A549 treated with RU486 at 1 μM for 4 hours (cell line): ENCODE measurements at places on chromosomes 12 and 14. TPM values are rescaled to one million over a fixed set of nuclear protein-coding genes. Genes with fewer than 3 reads are reported as not detected.

The MYBPC1 gene
- not detected in 5 replicates for total RNA-seq

The LETMD1 gene
- total RNA-seq, result 19.8 to 27.4 TPM (median 25.4 TPM) in 5 replicates

The SLC25A47 gene
- not detected in 5 replicates for total RNA-seq

The CLMN gene
- total RNA-seq, result 4.4 to 5.9 TPM (median 4.8 TPM) in 5 replicates

The REP15 gene
- 0.12 to 0.65 TPM (median 0.40 TPM) in 4 of 5 replicates, not detected in the other for total RNA-seq

The CD4 gene
- total RNA-seq, result not detected in 5 replicates

The P2RX2 gene
- total RNA-seq, result not detected in 5 replicates

The CNPY2 gene
- 117 to 168 TPM (median 137 TPM) in 5 replicates for total RNA-seq

The FAIM2 gene
- not detected in 5 replicates for total RNA-seq

The NRIP2 gene
- total RNA-seq, result not detected in 5 replicates

The PKP2 gene
- 1.8 to 3.2 TPM (median 2.4 TPM) in 5 replicates for total RNA-seq

The HIP1R gene
- total RNA-seq, result 10.0 to 15.9 TPM (median 12.9 TPM) in 5 replicates

The MORN3 gene
- total RNA-seq, result 0.27 to 0.56 TPM (median 0.30 TPM) in 5 replicates

The GPRC5D gene
- not detected in 5 replicates for total RNA-seq

The SOAT2 gene
- 0.15 to 0.29 TPM (median 0.23 TPM) in 5 replicates for total RNA-seq

The FOXM1 gene
- 85.7 to 103 TPM (median 90.5 TPM) in 5 replicates for total RNA-seq

The SIX6 gene
- total RNA-seq, result not detected in 5 replicates

The ANO2 gene
- total RNA-seq, result 0.05 TPM in 1 of 5 replicates, not detected in the others

The PDE3A gene
- 1.7 to 3.9 TPM (median 3.7 TPM) in 5 replicates for total RNA-seq

The TSHR gene
- not detected in 5 replicates for total RNA-seq

The PRKAB1 gene
- total RNA-seq, result 33.1 to 35.6 TPM (median 33.9 TPM) in 5 replicates

The PRMT5 gene
- 103 to 161 TPM (median 122 TPM) in 5 replicates for total RNA-seq

The KCNK13 gene
- total RNA-seq, result 0.09 to 0.21 TPM (median 0.13 TPM) in 5 replicates

The KERA gene
- not detected in 5 replicates for total RNA-seq

The VRTN gene
- total RNA-seq, result not detected in 5 replicates

The PTPRR gene
- total RNA-seq, result 0.19 to 0.45 TPM (median 0.39 TPM) in 5 replicates

The PRB3 gene
- total RNA-seq, result not detected in 5 replicates

The GYS2 gene
- not detected in 5 replicates for total RNA-seq

The FOXN4 gene
- total RNA-seq, result not detected in 5 replicates

The GALNT9 gene
- total RNA-seq, result 3.2 to 7.4 TPM (median 6.5 TPM) in 5 replicates

The OAS2 gene
- total RNA-seq, result 0.15 to 0.77 TPM (median 0.16 TPM) in 5 replicates

The GPR135 gene
- 0.96 to 1.1 TPM (median 0.98 TPM) in 5 replicates for total RNA-seq

The CLEC2A gene
- not detected in 5 replicates for total RNA-seq

The SSPN gene
- total RNA-seq, result 0.19 to 0.82 TPM (median 0.52 TPM) in 5 replicates

The TSPAN19 gene
- total RNA-seq, result 0.18 TPM in 1 of 5 replicates, not detected in the others

The KRT78 gene
- total RNA-seq, result 0.08 TPM in 1 of 5 replicates, not detected in the others

The BICDL1 gene
- total RNA-seq, result 2.3 to 4.5 TPM (median 4.1 TPM) in 5 replicates

The PYGL gene
- total RNA-seq, result 105 to 151 TPM (median 132 TPM) in 5 replicates

The ADAM20 gene
- not detected in 5 replicates for total RNA-seq

The CCDC177 gene
- total RNA-seq, result not detected in 5 replicates

The COCH gene
- total RNA-seq, result 21.2 to 27.3 TPM (median 26.0 TPM) in 5 replicates

The GPR137C gene
- 0.07 to 0.36 TPM (median 0.10 TPM) in 5 replicates for total RNA-seq

The SLC38A4 gene
- total RNA-seq, result not detected in 5 replicates

The SOS2 gene
- total RNA-seq, result 4.6 to 12.1 TPM (median 10.9 TPM) in 5 replicates

The KCNA1 gene
- total RNA-seq, result not detected in 5 replicates

The ADGRD1 gene
- 0.18 to 0.66 TPM (median 0.47 TPM) in 5 replicates for total RNA-seq

The ZFYVE21 gene
- 30.7 to 40.0 TPM (median 35.8 TPM) in 5 replicates for total RNA-seq

The GPR68 gene
- total RNA-seq, result 0.12 to 0.19 TPM in 2 of 5 replicates, not detected in the others

The GLI1 gene
- total RNA-seq, result 7.7 to 10.7 TPM (median 8.5 TPM) in 5 replicates
